ENCODE measurements at places on chromosomes 2 and 18. TPM values are rescaled to one million over a fixed set of nuclear protein-coding genes. Genes with fewer than 3 reads are reported as not detected.

The ABCG5 gene
- total RNA-seq = 18.3 TPM

The PCARE gene
- not detected for total RNA-seq

The SERPINB3 gene
- not detected for total RNA-seq

The LRRFIP1 gene
- 48.1 TPM for total RNA-seq

The CERKL gene
- total RNA-seq = not detected

The ALPG gene
- total RNA-seq = not detected

Measured in right lobe of liver (tissue), 6 donors.